ENCODE measurements at places on chromosomes 3 and 15. TPM values are rescaled to one million over a fixed set of nuclear protein-coding genes. Genes with fewer than 3 reads are reported as not detected.

GRCh38 chr3:88046766-88047165, 12.0 kb downstream of the CGGBP1 start:
- no peak for DNase-seq

DNA sequence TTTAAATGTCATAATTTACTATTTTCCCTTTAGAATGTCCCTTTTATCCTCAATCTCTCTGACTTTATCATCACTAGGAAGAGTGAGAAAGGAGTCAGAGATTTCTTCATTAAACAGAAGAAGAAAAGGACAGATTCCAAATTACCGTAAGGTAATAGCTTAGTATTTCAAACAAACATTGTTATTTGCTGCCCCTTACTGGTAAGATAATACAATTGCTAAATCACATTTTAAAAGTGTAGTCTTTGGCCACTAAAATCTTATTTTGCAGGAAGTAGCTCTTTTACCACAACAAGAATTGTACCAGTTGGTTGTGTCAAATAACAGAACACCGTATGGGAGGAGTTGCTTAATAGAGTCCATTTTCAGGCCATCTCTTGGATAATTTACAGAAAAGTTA, 53.7 kb downstream of the CGGBP1 start:
- DNase-seq: peak; percentile 14

GRCh38 chr3:130473416-130473815, 43.6 kb upstream of the COL6A6 start:
- no peak for DNase-seq

The TMEM212 gene
- not detected for total RNA-seq

The ZNF660 gene
- 1.4 TPM for total RNA-seq

The ACSBG1 gene
- not detected for total RNA-seq
